Naive B cell (primary cell): ENCODE measurements at places on chromosomes 16 and 17. TPM values are rescaled to one million over a fixed set of nuclear protein-coding genes. Genes with fewer than 3 reads are reported as not detected.

DNA sequence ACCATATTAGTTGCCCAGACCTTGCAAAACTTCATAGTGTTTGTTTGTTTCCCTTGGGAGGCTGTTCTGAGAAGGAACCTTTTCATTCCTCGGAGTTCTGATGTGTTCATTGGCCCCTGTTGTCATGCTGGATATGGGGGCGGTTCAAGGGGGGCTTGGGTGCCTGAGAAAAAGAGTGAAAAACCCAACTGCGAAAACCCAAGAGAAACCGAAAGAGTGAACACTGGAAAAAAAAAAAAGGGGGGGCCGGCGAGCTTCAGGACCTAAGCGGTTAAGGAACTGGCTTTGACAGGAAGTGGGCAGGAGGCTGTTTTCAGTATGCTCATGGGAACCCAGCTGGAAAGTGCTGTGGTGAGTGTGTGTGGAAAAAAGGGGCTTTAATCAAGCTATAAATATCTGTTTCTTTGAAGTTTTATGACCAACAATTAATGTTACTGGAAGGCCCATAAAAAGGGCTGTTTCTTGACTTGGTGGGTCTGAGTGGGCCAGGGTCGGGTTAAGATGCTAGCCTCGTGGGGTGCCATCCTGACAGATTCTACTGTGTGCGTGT, 510.7 kb downstream of the MAF start:
- no peaks in the 10 kb centered on the region for H3K36me3 ChIP-seq
- no peak overlapping the region for H3K27ac ChIP-seq
- H3K4me3 ChIP-seq = peak overlapping the region; percentile 80
- H3K4me1 ChIP-seq = peaks cover 44% of the 10 kb centered on the region
- no peaks in the 10 kb centered on the region for H3K27me3 ChIP-seq

DNA sequence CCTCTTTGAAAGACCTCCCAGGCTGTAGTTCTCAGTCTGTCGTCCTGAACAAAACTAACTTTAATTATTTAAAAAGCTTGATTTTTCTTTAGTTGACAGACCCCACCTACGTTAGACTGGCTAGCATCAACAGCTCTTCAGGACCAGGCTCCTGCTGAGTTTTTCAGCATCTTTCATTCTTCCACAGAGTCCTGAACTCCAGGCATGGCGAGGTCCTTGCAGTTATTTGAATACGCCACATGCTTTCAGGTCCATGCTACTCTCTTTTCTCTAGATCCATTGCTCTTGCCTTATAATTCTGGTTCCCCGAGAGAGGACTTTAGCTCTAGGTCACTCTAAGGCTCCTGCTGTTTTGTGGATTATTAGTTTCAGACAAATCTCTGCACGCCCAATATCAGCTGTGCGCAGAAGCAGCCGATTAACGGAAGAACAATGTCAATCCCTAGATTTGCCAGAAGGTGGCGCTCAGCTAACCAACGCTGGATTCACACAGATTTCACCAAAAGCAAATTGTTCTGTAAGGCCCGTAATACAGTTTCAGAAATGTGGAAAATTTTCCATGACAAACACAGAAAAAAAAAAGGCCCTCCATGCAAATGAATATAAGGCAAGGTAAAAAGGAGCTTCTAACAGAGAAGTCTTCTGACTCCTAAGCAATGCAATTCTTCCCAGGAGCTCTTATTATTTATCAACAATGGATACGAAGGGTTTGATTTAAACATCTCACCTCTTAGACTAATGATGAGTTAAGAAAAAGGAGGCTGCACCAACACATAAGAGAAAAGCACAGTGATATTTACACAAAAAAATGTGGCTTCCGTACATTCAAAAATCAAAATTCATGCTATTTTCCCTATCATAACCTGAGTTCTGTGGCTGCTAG, 33.5 kb upstream of the BCO1 start:
- DNase-seq = peak; percentile 11
- H3K4me3 ChIP-seq = no peak overlapping the region
- no peaks in the 10 kb centered on the region for H3K36me3 ChIP-seq
- peaks cover 28% of the 10 kb centered on the region for H3K27me3 ChIP-seq
- H3K27ac ChIP-seq = no peak overlapping the region

DNA sequence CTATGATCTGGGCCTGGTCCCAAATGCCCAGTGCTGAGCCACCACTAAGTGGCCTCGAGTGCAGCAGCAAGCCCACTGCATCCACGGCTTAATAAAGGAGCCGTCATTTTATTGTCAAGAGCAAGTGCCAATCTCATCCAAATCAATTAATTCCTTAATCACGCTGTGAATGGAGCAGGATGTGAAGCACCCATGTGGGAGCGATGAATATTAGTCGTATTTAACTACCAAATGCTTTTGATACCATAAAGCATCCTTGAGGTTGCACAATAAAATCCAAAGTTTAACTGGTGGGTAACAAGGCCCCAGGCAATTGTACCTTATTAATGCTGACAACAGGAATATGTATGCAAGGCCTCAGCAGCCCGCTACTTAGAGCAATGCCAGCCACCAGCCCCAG, 226.0 kb upstream of the C16orf82 start:
- no peak overlapping the region for H3K27ac ChIP-seq
- no peak overlapping the region for H3K4me3 ChIP-seq
- no peaks in the 10 kb centered on the region for H3K4me1 ChIP-seq
- H3K36me3 ChIP-seq = no peaks in the 10 kb centered on the region
- DNase-seq = no peak

GRCh38 chr17:44848257-44848795, 643 bp downstream of the HIGD1B start:
- H3K27ac ChIP-seq = no peak overlapping the region
- peaks cover 5% of the 10 kb centered on the region for H3K4me1 ChIP-seq
- no peak overlapping the region for H3K4me3 ChIP-seq
- H3K27me3 ChIP-seq = no peaks in the 10 kb centered on the region
- no peaks in the 10 kb centered on the region for H3K36me3 ChIP-seq

DNA sequence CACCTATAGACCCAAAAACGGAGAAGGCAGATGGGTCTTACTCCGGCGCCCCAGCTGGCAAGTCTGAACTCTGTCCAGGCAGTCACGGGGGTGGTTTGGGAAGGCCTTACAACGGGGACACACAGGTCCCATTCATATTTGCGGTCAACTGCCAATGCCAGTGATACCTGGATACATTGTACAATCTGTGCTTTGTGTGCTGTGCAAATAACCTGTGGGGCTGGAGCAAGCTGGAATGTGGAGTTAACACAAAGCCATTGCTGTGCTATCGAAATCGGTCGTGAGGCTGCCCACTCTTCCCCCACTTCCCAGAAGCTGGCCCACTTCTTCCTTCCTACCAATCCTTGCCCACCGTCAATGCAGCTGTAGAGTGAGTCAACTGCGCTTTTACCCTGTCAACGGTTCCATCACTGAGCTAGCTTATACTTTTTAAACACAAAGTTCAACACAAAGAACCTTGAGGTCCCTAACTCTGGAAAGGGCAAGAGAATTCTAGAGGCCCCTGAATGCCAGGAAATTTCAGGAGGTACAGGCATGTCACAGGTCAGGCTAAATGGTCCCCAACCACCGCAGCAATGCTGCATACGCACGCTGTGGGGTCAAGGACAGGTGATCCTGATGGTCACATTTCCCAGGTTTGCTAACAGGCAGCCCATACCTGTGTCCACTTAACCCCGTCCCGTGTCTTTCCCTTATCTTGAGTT, 122.8 kb downstream of the ZFHX3 start:
- DNase-seq = no peak
- no peaks in the 10 kb centered on the region for H3K27me3 ChIP-seq
- no peaks in the 10 kb centered on the region for H3K36me3 ChIP-seq
- H3K4me1 ChIP-seq = peaks cover 3% of the 10 kb centered on the region
- no peak overlapping the region for H3K27ac ChIP-seq

DNA sequence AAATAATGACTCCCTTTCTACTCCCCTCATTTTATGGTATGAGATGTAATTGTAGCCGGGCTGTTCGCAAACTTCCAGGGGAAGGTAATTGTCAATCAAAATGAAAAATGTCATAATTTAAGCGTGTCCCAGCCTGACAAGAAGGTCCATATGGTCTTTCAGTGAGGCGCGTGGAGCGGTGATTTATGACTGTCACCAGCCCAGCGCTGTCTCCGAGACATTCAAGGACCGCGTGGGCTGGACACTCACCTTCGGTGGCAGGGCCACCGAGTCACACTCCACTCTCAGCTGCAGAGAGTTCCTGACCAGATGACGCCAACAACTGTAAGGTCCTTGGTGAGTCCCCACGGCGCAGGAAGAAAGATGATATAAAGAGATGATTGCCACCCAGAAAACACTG, 157.7 kb upstream of the TNRC6C start:
- DNase-seq = no peak
- no peak overlapping the region for H3K4me3 ChIP-seq
- no peak overlapping the region for H3K27ac ChIP-seq

DNA sequence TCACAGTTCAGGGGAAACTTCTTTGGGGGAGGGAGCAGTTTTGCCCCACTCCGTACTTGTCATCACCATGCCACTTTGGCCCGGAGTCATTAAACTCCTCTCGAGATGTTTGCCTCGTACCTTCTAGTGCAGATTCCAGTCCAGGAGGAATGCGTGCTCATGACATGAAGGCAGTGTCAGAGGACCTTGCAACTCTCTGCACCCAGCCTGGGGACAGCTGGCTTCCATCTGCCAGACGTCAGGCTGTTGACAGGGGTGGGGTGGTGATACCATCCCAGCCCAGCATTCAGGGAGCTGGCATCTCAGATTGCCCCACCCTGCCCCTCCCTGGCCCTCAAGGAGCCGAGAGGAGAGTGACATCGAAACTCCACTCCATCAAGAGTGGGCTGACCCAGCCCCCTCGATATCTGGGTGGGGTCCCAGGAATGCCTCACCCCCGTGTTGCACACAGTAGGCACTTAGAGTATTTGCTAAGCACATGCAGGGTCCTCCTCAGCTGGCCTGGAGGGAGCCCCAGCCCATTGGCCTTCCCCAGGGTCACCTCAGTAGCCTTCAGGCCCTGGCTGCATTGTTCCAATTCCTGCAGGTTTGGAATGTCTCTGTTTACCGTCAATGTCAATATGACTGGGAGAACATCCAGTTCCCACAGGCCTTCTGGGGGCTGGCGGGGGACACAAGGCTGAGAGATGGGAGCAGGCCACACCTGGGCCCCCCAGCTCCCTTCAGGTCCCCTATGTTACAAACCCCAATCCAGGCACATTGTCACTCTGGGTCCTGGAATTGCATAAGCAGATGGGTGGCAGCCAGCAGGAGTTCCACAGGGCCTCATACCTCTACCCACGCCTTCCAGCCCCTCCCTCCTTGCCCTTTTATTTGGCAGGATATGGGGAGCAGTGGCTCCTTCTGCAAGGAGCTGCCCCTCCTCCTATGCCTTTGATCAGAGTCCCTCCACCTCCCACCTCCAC, 21.3 kb upstream of the EMP2 start:
- no peak for DNase-seq
- H3K27me3 ChIP-seq = peaks cover 6% of the 10 kb centered on the region
- peaks cover 5% of the 10 kb centered on the region for H3K36me3 ChIP-seq
- H3K4me1 ChIP-seq = peaks cover 31% of the 10 kb centered on the region

DNA sequence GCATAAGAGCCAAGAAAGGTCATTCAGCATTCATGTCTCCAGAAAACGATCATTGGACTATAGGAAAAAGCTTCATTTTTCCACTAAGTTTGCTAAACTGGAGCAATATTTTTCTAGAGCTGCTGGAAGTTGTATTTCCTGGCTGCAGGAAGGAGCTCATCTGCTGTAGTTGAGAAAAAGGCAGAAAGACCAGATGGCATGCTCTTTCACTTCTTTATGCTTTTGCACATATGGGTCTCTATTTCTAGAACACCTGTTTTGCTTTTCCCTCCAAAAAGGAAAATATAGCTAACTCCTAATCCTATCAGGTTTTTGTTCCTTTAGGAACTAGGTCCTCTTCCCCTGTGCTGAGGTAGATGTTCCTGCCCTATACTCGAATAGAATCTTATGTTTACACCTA, 61.9 kb upstream of the HLF start:
- H3K27ac ChIP-seq = no peak overlapping the region
- peaks cover 11% of the 10 kb centered on the region for H3K36me3 ChIP-seq
- no peak overlapping the region for H3K4me3 ChIP-seq
- no peak for DNase-seq
- peaks cover 7% of the 10 kb centered on the region for H3K27me3 ChIP-seq
- H3K4me1 ChIP-seq = no peaks in the 10 kb centered on the region

- DNase-seq = no peak
- H3K36me3 ChIP-seq = no peaks in the 10 kb centered on the region
- H3K4me3 ChIP-seq = no peak overlapping the region
- H3K27me3 ChIP-seq = no peaks in the 10 kb centered on the region
- no peak overlapping the region for H3K27ac ChIP-seq
Observed at GRCh38 chr17:81631482-81631881, 5.4 kb downstream of the NPLOC4 start.

DNA sequence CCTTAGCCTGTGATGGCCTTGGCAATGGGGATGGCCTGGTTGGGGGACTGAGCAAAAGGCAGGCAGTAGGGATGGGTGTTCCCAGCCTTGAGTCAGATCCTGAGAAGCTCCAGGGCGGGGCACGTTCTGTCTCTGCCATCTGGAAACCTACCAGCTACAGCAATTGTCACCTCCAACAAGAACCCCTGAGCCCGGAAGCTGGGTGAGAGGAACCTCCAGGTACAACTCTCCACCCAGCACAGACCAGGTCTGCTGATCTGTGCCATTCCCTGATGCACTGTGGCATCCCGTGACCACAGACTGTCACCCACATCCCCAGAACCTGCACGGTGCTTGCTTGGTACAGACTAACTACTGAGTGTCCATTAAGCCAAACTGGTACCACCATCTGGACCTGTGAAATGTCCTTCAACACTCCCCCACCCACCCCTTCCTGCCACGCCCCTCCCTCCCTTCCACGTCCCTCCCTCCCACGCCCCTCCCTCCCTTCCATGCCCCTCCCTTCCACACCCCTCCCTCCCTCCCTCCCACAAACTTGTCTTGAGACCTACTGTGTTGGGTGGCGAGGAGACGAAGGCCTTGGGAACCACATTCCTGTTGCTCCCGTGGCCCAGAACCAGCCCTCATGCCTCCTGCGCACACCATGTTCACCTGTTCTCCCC, 16.6 kb downstream of the MYO15B start:
- DNase-seq = no peak
- no peak overlapping the region for H3K27ac ChIP-seq
- H3K4me3 ChIP-seq = no peak overlapping the region
- no peaks in the 10 kb centered on the region for H3K36me3 ChIP-seq
- H3K4me1 ChIP-seq = peaks cover 6% of the 10 kb centered on the region
- H3K27me3 ChIP-seq = no peaks in the 10 kb centered on the region

GRCh38 chr17:62163847-62164246, 98.8 kb upstream of the MED13 start:
- no peak overlapping the region for H3K27ac ChIP-seq
- no peak overlapping the region for H3K4me3 ChIP-seq
- H3K4me1 ChIP-seq = no peaks in the 10 kb centered on the region
- H3K27me3 ChIP-seq = peaks cover 6% of the 10 kb centered on the region

DNA sequence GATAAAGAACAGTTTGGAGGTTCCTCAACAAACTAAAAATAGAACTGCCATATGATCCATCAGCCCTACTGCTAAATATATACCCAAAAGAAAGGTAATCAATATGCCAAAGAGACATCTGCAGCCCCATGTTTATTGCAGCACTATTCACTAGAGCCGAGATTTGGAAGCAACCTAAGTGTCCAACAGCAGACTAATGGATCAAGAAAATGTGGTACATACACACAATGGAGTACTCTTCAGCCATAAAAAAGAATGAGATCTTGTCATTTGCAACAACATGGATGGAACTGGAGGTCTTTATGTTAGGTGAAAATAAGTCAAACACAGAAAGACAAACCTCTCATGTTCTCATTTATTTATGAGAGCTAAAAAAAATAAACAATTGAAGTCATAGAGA, 48.8 kb upstream of the NACA2 start:
- H3K4me1 ChIP-seq = no peaks in the 10 kb centered on the region
- no peak overlapping the region for H3K27ac ChIP-seq
- DNase-seq = no peak
- H3K27me3 ChIP-seq = peaks cover 7% of the 10 kb centered on the region

Gene TVP23A
- 0.82 TPM for polyA plus RNA-seq

Gene PRSS22
- not detected for polyA plus RNA-seq

Gene SHPK
- polyA plus RNA-seq = 8.4 TPM

Gene DDX42
- 19.3 TPM for polyA plus RNA-seq
